Activated T-helper 17 cell treated with anti-CD3 and anti-CD28 coated beads, Interleukin-2, amount 50 U/mL, for 72 hours (primary cell): ENCODE measurements at places on chromosomes 12 and 14. TPM values are rescaled to one million over a fixed set of nuclear protein-coding genes. Genes with fewer than 3 reads are reported as not detected.

GRCh38 chr14:75449696-75450095 lies 21.9 kb downstream of the JDP2 start:
- no peaks in the 10 kb centered on the region for H3K36me3 ChIP-seq
- H3K4me3 ChIP-seq: no peak overlapping the region
- H3K4me1 ChIP-seq: no peaks in the 10 kb centered on the region
- no peak overlapping the region for H3K27ac ChIP-seq

GRCh38 chr12:12726555-12727093 lies 9.5 kb downstream of the CDKN1B start:
- H3K36me3 ChIP-seq: peaks cover 96% of the 10 kb centered on the region
- peaks cover 10% of the 10 kb centered on the region for H3K4me1 ChIP-seq
- H3K27ac ChIP-seq: peak overlapping the region; percentile 96

GRCh38 chr12:57754411-57755193 lies at the start of gene MARCHF9:
TSS of gene MARCHF9 (plus strand) at chr12:57755103. CDS start at chr12:57755529, 426 bp downstream.
- H3K4me1 ChIP-seq: peaks cover 47% of the 10 kb centered on the region
- peak; percentile 59 for ATAC-seq
- H3K27ac ChIP-seq: peak within 1 kb of the TSS; percentile 97
- peaks cover 60% of the 10 kb centered on the region for H3K36me3 ChIP-seq

The OASL gene
- total RNA-seq: 4.0 TPM

The STAC3 gene
- total RNA-seq: 3.2 TPM

The CRIP2 gene
- total RNA-seq: 2.2 TPM
